ENCODE measurements at places on chromosomes 2 and 18.

DNA sequence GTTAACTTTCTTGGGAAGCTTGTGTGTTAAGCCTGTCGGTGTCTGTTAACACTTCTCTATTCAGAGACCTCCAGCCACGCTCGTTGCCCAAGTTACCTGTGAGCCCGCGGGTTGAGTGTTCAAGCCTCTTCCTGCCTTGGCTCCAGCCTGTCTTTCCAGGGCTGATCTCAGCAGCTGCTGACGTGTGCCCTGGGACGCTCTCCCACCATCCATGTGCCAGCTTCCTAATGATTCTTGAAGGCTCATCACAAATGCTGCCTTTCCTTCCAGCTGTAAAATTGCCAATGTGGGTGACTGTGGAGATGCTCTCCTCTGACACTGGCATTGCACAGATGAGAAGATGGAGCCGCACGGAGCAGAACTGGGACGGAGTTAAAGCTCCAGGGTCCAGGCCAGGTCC is 6.1 kb downstream of the RNF144A start:
- no peak for DNase-seq

DNA sequence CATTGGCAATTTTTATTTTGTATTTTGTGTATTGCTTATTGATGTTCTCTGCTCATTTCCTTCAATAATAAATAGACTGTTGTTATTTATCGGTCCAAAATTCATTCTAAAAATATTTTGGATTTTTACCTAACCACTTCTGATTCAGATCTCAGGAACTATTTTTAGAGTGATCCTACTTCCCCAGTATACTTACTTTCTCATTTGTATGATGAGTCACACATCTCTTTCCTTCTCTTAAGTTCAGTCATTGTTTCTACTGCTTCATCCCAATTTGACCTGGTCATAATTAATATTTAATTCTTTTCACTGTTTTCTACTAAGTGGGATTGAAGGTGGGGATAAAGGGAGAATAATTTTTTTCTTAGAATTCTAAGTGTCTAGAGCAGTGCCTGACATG is 75.1 kb downstream of the AGPS start:
- no peak for DNase-seq

DNA sequence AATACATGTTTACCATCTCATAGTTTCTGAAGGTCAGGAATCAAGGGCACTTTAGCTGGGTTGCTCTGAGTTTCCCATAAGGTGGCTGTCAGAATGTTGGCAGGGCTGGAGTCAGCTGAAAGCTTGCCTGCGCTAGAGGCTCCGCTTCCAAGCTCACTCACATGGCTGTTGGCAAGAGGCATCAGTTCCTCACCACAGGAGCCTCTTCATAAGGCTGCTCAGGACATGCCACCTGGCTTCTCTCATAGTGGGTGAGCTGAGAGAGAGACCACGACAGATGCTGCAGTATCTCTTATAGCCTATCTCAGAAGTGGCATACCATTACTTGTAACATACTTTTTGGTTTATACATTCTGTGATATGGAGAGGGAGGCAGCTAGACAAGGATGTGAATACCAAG is 7.2 kb downstream of the HADHB start:
- no peak for DNase-seq

DNA sequence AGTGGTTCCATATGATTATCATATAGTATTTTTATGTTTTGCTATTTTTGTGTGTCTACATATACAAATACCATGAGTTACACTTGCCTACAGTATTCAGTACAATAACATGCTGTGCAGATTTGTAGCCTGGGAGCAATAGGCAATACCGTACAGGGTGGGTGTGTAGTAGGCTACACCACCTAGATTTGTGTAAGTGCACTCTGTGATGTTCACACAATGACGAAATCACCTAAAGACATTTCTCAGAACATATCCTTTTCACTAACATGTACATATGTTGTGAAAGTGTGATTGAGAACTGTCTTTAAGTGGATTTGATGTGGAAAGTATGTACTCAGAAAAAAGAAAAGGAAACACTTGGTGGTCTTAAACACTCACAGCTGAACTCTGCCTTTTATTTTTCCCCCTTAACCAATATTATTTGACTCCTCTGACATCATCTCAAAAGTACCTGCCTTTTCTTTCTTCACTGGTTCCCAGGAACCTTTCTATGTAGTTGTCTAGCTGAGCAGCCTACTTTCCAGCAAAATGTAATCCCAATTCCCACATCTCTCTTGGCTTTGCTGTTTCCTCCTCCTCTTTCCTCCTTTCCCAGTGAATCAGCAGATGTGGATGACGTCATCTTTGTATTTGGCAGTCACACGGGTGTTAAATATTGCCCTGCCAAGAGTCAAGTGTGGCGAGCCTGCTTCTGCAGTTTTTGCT is 47.7 kb downstream of the OSBPL6 start:
- no peak for DNase-seq

GRCh38 chr18:54883816-54884604 is 55.7 kb downstream of the RAB27B start:
- DNase-seq, result no peak

GRCh38 chr2:3520591-3520990 is 1.3 kb upstream of the ADI1 start:
- no peak for DNase-seq

- no peak for DNase-seq
These were observed 595.9 kb upstream of the LRRTM4 start for GRCh38 chr2:78118037-78118436.

DNA sequence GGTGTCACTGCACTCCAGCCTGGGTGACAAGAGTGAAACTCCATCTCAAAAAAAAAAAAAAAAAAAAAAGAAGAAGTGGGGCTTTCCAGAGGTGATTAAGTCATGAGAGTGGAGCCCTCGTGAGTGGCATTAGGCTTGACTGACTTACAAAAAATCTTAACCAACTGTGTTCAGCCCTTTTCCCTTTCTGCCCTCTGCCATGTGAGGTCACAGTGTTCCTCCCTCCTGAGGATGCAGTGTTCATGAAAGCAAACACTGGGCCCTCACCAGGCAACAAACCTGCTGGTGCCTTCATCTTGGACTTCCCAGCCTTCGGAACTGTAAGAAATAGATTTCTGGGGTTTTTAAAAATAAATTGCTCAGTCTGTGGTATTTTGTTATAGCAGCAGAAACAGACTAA is 37.0 kb upstream of the METTL21A start:
- DNase-seq, result no peak

DNA sequence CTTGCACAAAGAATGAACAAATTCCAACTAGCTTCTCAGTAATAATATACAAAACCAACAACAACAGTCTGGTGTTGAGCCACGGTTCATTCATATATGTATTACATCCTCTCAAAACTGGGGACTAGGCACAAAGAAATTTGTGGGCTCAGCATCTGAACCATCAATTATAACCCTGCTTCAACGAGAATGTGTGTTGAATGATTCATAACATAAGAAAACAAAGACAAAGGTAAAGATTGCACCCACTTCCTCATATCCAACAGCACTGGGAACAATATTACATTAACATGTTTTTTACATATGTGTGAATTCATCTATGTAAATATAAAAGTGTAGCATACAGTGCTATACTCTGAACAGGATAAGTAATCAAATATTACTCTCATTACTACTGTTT is 144.8 kb downstream of the CDH2 start:
- DNase-seq, result no peak

DNA sequence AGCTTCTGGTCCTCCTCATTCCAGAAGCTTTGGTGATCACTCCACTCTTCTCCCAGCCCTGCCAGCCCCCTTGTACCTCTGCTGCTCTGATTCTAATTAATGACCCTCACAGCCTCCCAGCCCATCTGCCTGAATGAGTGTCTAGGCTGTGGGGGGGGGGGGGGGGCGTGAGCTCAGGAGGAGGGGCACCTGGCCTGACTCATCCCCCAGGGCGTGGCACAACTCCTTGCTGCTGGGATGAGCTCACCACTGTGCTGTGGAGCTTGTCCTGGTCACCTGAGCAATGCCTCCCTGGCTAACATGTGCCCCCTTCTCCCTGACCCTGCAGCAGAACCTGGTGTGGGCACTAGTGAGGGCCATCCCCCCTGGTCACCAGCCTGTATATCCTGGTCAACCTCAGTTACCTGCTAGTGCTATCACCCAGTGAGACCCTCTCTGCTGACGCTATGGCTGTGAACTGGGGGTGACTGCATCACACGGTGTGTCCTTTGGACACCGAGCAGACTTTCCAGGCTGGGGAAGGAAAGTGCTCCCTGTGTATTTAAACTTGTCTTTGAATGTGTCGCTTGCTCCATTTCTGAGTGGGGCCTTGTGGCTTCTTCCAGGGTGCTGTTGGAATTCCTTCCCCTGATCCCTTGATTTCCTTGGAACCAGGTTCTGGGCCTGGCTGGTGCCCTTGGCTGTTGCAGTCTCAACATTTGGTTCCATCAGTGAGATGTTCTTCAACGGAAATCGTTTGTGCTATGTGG is 41.5 kb upstream of the PUM2 start:
- no peak for DNase-seq
